ENCODE measurements at places on chromosomes 13 and 19. TPM values are rescaled to one million over a fixed set of nuclear protein-coding genes. Genes with fewer than 3 reads are reported as not detected.

DNA sequence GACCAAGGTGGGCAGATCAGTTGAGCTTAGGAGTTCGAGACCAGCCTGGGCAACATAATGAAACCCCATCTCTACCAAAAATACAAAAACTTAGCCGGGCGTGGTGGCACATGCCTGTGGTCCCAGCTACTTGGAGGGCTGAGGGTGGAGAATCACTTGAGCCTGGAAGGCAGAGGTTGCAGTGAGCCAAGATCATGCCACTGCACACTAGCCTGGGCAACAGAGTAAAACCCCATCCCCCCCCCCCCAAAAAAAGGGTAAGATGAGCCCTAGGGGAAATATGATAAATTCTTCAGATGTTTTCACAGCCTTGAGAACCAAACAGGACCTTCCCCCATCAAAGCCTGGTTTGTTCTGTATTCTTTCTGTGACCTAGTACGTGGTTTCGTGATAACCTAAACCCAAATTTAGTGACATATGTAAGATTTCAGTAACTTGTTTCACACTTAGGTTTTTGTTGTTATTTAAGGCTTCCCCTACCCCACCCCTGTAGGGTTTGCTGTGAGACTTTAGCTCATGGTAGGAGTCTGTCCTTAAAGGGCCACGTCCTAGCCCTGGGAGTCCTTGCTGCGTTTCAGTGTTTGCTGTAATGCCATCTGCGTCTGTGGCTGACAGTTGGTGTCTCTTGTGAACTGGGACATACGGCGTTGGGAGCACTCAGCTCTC is 49.6 kb downstream of the MYO9B start:
- DNase-seq, result no peak

- DNase-seq, result no peak
These were observed 98.5 kb upstream of the PABPC3 start for GRCh38 chr13:24997367-24997967.

DNA sequence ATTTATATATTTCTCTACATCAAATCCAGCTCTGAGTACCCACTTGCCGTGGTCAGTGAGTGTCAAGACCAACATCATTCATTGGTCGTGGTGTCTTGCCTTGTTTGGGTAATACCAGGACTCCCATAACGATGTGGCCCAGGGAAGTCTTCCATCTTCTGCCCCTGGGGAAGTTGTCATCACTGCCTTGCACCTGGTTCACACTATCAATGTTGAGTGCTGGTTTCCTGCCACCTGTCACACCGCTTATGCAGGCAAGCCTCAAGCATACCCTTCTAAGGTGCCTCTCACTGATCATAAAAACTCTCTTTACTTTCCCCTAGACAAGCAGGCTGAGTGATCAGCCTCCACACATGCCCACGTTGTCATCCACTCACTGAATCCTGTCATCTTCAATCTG is 382.4 kb downstream of the KCTD12 start:
- no peak for DNase-seq

GRCh38 chr13:41639237-41639904 is 182.0 kb downstream of the RGCC start:
- no peak for DNase-seq

DNA sequence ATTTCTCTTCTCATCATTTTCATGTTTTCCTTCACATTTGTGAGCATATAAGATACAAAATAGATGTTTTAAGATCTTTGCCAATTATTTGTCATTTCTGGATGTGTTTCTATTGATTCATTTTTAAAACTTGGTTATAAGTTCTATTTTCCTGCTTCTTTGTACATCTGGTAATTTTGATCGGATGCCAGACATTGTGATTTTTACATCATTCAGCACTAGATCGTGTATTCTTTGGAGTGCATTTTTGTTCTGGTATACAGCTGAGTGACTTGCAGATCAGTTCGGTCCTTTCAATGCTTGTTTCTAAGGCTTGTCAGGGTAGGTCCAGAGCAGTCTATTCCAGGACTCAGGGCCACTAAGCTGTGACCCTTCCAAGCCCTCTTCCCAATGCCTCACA is 198.2 kb downstream of the KLF12 start:
- DNase-seq, result no peak

GRCh38 chr13:99339736-99340397 is 32.7 kb upstream of the GPR183 start:
- no peak for DNase-seq

GRCh38 chr13:25945596-25945995 is 106.2 kb downstream of the SHISA2 start:
- no peak for DNase-seq

GRCh38 chr19:970695-971094 is 13.4 kb upstream of the WDR18 start:
- no peak for DNase-seq

- no peak for DNase-seq
These were observed 55.9 kb downstream of the STARD13 start for GRCh38 chr13:33229446-33230177.

GRCh38 chr19:42422901-42423461 is 4.2 kb downstream of the LIPE start:
- no peak for DNase-seq

DNA sequence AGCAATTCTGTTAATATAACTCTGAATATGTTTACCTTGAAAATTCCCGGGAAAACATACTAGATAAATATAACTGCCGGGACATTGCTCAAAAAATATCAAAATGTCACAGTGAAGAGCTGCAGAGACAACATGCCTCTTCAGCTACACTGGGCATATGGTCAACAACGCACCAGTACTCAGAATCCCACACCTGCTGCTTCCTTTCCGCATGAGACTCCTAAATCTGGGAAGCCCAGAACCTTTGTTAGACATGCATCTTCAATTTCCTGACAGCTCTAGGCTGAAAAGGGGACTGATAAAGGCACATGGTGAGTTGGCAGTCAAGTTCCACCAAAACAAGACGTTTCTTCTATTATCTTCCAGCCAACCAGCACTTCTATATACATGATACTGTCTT is 53.7 kb downstream of the USP12 start:
- DNase-seq, result no peak

- no peak for DNase-seq
These were observed 253.5 kb downstream of the LHFPL6 start for GRCh38 chr13:39349391-39349960.

GRCh38 chr13:61777271-61777670 is 361.6 kb upstream of the PCDH20 start:
- no peak for DNase-seq

GRCh38 chr19:3801412-3802096 is 15.4 kb upstream of the MATK start:
- DNase-seq, result no peak

GRCh38 chr19:17686592-17687024 is 1.5 kb downstream of the UNC13A start:
- no peak for DNase-seq

GRCh38 chr19:21576481-21576880 is 71.1 kb downstream of the ZNF429 start:
- DNase-seq, result no peak

- no peak for DNase-seq
These were observed 124.2 kb downstream of the LMO7 start for GRCh38 chr13:75760131-75761021.

GRCh38 chr19:45448887-45449299 is 18.9 kb upstream of the FOSB start:
- DNase-seq, result no peak

GRCh38 chr13:30016398-30016797 is 166.0 kb upstream of the UBL3 start:
- no peak for DNase-seq

GRCh38 chr13:62356977-62357376 is 941.3 kb upstream of the PCDH20 start:
- DNase-seq, result no peak

GRCh38 chr13:50015258-50015657 is at the start of gene KCNRG:
Gene KCNRG (plus strand): TSS chr13:50015444. CDS start chr13:50015494, 50 bp downstream.
- DNase-seq, result no peak

DNA sequence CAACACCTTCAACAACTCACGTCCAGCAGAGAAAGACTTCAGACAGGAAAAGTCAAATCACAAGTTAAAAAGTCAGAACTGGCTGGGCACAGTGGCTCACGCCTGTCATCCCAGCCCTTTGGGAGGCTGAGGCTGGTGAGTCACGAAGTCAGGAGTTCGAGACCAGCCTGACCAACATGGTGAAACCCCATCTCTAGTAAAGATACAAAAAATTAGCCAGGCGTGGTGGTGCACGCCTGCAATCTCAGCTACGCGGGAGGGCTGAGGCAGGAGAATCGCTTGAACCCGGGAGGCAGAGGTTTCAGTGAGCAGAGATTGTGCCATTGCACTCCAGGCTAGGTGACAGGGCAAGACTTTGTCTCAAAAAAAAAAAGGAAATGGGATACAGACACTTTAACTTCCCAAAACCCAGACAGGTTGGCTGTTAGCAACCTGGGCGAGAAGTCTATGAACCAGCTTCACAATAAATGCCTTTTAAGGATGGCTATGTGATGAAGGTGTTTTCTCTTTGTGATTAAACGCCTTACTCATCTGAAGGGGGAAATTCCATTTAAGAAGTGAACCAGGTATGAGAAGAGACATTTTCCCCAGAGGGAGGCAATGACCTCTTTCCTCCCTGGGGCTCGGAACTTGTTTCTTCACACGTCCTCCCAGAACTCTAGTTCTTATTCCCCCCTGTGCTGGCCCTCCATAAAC is 80.4 kb downstream of the INSR start:
- no peak for DNase-seq

DNA sequence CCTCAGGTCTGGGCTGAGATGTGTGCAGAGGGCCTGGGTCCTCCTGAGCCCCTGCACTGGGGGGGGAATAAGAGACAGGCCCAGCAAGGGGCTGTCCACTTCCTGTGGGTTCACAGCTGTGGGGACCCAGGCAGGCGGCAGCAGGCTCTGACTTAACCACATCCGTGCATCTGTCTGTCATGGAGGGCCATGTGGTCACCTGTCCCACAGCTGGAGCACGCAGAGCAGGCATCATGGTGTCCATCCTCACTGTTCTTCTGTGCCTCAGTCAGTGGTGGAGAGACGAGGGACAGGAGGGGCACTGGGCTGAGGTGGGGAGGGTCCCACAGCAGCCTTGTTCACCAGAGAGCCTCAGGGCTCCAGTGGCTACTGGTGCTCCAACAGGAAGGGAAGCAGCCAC is 16.3 kb upstream of the KIR3DL3 start:
- DNase-seq, result no peak

- DNase-seq, result no peak
These were observed 40.8 kb downstream of the ZSWIM4 start for GRCh38 chr19:13835791-13836723.

DNA sequence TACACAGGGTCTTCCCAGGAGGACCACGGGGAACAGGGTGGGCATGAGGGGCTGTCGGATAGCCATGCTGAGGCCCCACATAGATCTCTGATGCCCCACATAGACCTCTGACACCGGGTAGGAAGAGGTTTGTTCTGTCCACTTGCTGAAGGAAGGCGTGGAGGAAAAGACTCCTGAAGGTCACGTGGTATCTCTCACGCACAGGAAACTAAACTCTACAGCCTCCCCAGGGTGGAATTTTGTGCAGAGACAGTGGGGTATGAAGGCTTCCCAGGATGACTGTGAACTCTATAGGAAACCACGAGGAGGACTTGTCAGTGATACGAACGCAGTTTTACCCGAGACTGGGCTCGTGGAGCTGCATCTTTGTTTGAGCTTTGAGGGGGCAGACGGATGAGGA is 2.8 kb downstream of the EVI5L start:
- DNase-seq, result no peak

GRCh38 chr19:18894254-18895037 is 1.5 kb downstream of the CERS1 start:
- DNase-seq, result no peak

GRCh38 chr13:102793611-102794355 is 5.0 kb downstream of the POGLUT2 start:
- DNase-seq, result no peak

DNA sequence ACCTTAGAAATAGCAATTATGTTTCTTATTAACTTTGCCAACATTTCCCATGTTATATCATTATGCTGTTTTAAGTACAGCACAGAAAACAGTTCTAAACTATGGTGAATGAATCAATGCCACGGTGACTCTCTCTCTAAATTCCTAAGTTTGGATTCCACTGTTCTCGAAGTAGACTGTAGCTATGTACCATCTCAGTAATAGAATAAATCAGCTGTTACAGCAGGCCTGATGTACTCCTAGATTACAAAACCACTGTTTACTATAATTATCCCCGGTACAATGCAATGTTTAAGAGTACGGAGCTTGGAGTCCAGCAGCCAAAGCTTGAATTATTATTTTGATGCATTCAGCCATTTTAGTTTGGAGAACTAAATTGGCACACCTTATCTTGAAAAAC is 476.3 kb upstream of the SLITRK1 start:
- no peak for DNase-seq

GRCh38 chr13:39023761-39024160 is 14.1 kb downstream of the PROSER1 start:
- no peak for DNase-seq

- no peak for DNase-seq
These were observed 7.3 kb downstream of the NKPD1 start for GRCh38 chr19:45153339-45154063.

GRCh38 chr13:110942248-110942981 is 27.5 kb upstream of the ANKRD10 start:
- no peak for DNase-seq

GRCh38 chr19:15893477-15893876 is 4.4 kb downstream of the CYP4F2 start:
- no peak for DNase-seq

The NLRP11 gene
- not detected for total RNA-seq

The UBL5 gene
- total RNA-seq, result 527 TPM

The ADM5 gene
- total RNA-seq, result 2.5 TPM

The FAM216B gene
- not detected for total RNA-seq

The ZNF792 gene
- total RNA-seq, result 3.8 TPM

The LYPD3 gene
- 354 TPM for total RNA-seq

The TSSK6 gene
- 1.7 TPM for total RNA-seq

The MISP gene
- total RNA-seq, result 1.3 TPM

The FGF14 gene
- 0.13 TPM for total RNA-seq

The MIR17HG gene
- total RNA-seq, result 21.0 TPM

The C19orf12 gene
- total RNA-seq, result 21.6 TPM

The TNFSF9 gene
- total RNA-seq, result 21.6 TPM

The CAMSAP3 gene
- total RNA-seq, result 18.3 TPM

The POU4F1 gene
- total RNA-seq, result not detected

The GIPR gene
- 0.44 TPM for total RNA-seq

The APOE gene
- total RNA-seq, result 141 TPM
